RWPE2 (cell line): ENCODE measurements at places on chromosomes 4 and X.

GRCh38 chr4:113840861-113841260, 79.3 kb upstream of the CAMK2D start:
- no peak for DNase-seq

GRCh38 chr4:3783693-3784306, 17.6 kb downstream of the ADRA2C start:
- DNase-seq = no peak

- DNase-seq = no peak
These were observed 5.6 kb downstream of the PNCK start for GRCh38 chrX:153667956-153668396.

DNA sequence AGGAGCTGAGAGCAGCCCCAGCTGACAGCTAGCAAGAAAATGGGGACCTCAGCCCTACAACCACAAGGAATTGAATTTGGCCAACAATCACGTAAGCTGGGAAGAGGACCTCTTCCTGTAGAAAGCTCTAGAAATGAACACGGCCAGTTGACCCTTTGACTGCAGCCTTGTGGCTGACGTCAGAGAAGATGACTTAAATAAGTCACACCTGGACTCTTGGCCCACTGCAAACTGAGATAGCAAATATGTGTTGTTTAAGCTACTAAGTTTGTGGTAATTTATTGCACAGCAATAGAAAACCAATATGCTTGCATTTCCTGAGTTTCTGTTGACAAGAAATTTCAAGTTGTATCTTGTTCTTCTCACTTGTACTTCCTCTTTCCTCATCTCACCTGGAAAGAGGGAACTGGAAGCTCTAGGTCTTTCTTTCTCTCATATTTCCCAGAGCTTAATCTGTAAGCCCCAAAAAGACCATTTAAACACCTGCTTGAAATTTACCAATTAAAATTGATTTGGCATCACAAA, 18.8 kb downstream of the PRKG2 start:
- no peak for DNase-seq

- DNase-seq = no peak
These were observed 45.7 kb downstream of the GPAT3 start for GRCh38 chr4:83581411-83582288.

DNA sequence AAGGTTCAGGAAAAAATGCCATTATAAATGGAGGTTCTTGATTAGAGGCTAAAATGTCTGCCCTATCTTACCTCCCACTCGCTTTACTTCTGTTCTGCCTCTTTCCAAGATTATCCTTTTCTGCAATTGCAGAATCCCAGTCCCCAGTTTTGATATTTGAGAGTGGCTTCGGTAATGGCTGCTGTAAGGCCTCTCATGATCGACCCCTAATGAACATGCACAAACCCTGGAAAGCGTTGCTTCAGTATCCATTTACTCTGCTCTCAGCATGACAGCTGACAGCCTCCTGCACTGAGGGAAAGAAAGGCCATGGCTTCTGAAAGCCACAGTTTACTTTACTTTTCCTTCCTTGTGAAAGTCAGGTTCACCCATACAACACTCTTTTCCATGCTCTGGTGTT, 325.4 kb upstream of the GALNT7 start:
- DNase-seq = no peak

DNA sequence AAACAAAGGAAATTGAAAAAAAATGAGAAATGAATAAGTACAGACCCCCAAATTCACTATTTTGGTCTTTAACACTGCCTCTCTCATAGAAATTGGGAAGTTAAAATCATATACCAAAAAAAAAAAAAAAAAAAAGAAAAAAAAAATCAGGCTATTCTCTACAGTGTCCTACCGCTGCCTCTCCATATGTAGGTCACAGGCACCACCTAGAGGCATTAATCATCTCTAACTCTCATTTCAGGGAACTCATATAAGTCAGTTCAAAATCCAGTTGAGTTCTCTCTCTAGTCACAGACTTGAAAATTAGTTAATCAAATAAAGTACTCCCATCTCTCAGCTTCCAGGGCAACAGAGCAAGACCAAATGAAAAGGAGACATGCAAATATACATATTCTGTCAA, 47.9 kb downstream of the COX18 start:
- DNase-seq = no peak

DNA sequence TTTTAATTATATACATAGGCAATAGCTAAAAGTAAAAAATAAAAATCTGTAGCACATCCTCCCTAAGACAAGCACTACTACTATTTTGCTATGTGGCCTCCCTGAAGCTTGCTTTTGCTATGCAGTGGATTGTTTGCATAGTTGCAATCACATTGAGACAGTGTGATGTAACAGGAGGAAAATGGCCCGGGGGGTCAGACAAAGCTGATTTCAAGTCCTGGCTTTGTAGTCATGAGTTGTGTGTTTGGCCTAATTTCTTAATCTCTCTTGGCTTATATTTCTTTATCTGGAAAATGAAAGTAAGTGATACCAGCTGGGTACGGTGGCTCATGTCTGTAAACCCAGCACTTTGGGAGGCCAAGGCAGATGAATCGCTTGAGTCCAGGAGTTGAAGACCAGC, 166.6 kb downstream of the LHFPL1 start:
- no peak for DNase-seq

DNA sequence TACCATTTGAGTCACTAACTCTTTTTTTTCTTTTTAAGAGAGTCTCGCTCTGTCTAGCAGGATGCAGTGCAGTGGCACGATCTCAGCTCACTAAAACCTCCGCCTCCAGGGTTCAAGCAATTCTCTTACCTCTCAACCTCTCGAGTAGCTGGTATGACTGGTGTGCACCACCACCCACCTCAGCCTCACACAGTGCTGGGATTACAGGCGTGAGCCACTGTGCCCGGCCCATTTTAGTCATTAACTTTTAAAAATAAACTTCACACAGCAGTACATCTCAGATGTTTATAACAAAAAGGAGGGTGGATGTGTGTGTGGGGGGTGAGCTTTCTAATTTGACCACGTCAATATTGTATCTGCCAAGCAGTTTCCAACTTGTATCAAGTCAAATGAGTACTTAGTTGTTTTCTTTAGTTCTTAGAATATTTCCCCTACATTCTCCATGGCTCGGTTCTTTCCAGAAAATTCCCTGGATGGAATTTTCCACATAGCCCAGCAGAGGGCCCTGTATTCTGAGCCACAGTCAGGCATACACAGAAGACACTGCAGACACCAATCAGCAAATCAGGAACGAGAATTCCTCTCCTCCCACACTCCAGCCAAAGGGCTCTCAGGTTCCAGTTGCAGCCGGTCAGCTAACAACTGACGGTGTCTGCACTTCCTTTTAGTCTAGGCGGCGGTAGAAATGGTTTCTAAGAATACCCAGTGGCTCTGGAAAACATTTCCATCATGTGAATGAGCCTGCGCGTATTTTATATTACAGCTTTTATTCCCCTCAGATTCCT, 20.1 kb upstream of the ARAF start:
- DNase-seq = no peak

- no peak for DNase-seq
These were observed 96.2 kb upstream of the ATP6AP2 start for GRCh38 chrX:40484408-40485091.

- DNase-seq = no peak
These were observed 185.7 kb upstream of the NWD2 start for GRCh38 chr4:37058826-37059225.

GRCh38 chr4:2154215-2154740, 87.6 kb downstream of the HAUS3 start:
- DNase-seq = no peak

DNA sequence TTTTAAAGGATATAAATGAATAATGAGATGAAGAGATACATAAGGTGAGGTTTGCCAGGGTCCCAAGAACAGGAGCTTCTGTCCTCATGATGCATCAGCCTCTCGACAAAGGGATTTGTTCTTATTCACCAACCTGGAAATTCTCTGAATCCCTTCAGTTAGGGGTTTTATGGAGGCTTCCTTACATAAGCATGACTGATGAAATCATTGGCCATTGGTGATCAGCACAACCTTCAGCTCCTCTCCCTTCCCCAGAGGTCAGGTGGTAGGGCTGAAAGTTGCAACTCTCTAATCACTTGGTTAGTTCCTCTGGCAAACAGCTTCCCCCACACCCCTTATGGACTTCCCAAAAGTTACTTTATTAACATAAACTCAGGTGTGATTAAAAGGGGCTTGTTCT, 222.0 kb downstream of the SPRY1 start:
- DNase-seq = no peak

DNA sequence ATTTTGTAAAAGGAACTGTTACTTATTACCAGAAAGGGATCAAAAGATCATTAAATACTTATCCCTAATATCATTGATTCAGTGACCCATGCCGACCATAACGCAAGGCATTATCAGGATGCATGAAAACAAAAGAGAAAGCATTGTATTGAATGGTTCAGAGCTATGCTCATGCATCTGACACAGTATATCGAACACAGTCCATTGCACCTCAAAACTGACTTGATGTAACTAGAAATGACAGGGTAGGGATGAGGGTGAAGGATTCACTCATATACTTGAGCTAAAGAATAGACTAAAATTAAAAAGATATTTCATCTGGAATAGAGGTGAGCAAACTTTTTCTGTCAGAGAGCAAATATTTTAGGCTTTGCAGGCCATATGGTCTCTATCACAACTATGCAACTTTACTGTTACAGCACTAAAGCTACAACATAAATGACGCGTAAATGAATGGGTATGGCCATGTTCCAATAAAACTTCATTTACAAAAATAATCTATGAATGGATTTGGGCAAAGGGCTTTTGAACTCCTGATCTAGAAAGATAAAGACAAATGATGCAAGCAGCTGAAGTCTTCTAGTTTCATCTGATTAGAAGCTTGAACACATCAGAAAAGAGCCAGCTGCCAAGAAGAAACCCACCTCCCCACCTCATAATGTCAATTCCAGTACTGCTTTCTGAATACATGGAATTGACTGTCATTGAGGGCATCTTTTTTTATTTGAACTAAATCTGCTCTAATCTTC, 12.9 kb upstream of the SPP1 start:
- no peak for DNase-seq

GRCh38 chrX:9682456-9682855, 83.2 kb downstream of the GPR143 start:
- no peak for DNase-seq
